Left hindlimb (tissue), 1 donor: ENCODE measurements at places on chromosomes 6 and 20.

GRCh38 chr6:37172912-37173492 lies 3.0 kb downstream of the PIM1 start:
- no peak for DNase-seq

GRCh38 chr20:22207280-22207679 lies 377.1 kb downstream of the FOXA2 start:
- DNase-seq, result no peak

DNA sequence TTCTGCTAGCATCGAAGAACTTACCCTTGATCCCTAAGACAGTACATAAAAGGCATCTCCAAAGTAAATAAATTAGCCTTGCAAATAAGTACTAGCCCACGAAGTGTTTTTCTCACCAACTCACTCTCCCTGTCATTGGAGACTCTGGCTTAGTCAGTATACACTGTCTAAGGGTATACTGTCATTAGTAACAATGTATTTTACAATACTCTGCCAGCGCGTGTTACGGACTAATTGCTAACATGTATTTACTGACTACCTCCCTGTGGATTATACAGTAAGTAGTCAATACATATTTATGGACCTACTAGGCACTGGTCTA lies 72.1 kb downstream of the NFATC2 start:
- no peak for DNase-seq

DNA sequence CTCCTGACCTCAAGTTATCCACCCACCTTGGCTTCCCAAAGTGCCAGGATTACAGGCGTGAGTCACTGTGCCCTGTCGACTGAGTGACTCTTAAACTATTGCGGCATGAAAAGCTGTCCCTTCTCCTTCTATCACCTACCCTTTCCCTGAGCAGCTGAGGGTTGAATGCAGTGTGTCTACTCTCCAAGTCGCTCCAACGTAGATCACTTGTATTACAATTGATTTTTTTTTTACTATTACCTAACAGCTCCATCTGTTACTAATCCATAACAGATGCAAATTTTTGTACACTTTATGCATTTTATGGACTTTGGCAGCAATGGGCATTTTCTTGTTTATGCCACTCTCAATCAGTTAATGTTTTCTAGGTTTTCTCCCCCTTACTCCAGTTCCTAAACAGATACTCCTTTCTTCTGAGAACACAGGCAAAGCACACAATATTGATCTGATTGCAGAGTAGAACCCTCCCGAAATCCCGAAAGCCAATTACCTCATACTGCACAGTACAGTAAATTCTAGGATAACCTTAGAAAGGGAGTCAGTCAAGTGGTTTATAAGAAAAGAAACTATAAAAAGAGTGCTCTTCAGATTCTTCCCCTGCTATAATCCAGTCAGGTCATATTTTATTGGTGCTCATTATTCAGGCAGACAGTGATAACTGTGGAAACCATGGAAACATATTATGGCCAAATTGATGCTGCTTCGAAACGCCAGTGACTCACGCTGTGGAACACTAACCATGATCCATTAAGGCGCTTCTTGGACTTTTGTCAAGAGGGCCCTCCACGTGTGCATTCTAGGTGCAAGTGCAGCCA lies 273.0 kb downstream of the ADGB start:
- DNase-seq, result no peak

GRCh38 chr6:16295060-16295459 lies 56.7 kb downstream of the GMPR start:
- no peak for DNase-seq

DNA sequence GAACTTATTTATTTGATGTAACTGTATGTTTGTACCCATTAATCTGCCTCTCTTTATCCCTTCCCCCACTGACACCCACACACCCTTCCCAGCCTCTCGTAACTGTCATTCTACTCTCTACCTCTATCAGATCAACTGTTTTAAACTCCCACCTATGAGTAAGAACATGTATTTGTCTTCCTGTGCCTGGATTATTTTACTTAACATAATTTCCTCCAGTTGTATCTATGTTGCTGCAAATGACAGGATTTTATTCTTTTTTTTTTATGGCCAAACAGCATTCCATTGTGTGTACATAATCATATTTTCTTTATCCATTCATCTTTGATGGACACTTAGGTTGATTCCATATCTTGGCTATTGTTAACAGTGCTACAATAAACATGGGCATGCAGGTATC lies 49.3 kb downstream of the PHACTR2 start:
- no peak for DNase-seq

DNA sequence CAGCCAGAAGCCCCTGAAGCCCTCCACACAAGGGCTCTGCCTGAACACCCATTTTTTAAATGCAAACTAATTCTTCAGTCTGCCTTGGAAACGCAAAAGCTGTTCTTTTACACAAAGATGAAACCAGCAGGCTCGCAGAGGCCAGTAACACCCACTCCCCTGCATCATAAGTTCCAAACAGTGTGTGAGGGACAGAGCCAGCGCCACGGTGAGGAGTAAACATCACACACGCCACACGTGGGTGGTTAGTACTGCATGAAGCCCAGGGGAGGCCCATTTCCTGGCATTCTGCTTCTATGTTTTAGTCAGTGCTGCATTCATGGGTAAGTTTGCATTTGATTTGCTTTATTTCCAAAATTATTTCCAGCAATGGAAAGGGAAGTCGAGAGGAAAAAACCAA lies 217.7 kb upstream of the RIN2 start:
- peak; percentile 34 for DNase-seq

GRCh38 chr6:100261486-100261885 lies 203.2 kb downstream of the SIM1 start:
- DNase-seq, result no peak

- DNase-seq, result peak; percentile 78
Measured at GRCh38 chr6:4351520-4352321, 216.3 kb upstream of the ECI2 start.

GRCh38 chr6:5565971-5566370 lies 304.7 kb downstream of the FARS2 start:
- no peak for DNase-seq

- DNase-seq, result no peak
Measured at GRCh38 chr6:21802175-21802822, 208.7 kb downstream of the SOX4 start.
